ENCODE measurements at places on chromosomes 7 and 10. TPM values are rescaled to one million over a fixed set of nuclear protein-coding genes. Genes with fewer than 3 reads are reported as not detected.

DNA sequence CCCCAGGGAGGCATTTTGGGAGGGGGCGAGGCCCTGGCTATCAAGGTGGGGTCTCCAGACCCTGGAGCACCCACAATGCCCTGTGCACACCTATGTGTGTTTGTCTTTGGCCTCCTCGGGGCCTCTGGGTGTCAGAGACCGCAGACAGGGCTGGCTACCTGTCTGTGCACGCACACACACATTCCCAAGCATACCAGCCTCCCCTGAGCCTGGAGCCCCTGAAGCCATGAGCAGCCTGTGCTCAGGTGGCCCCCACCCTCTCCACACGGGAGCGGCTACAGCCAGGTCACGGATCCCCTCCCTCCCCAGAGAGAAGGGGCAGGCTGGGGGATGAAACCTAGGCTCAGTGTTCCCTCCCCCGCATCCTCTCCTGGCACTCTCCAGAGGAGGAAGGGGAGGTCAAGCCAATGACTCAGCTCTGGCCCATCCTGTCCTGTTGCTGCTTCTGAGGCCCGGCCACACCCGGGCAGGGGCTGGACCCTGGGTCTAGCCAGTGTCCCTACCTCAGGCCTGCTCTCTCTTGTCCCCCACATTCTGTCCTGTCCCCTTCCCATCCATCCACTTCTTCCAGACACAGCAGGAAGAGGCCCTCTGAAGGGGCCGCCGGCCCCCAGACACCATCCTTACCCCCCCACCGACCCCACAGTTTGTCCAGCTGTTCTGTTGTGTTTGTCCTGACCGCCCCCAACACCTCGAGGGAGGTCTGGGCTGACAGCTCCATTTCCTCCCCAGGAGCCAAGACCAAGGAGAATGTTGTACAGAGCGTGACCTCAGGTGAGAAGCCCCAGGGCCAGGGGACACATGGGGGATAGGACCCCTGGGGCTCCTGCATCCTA lies 720 bp downstream of the SNCG start:
- peak overlapping the region; percentile 79 for H3K27ac ChIP-seq
- H3K27me3 ChIP-seq = no peaks in the 10 kb centered on the region
- no peaks in the 10 kb centered on the region for H3K36me3 ChIP-seq
- DNase-seq = no peak

- no peak overlapping the region for H3K4me3 ChIP-seq
- no peaks in the 10 kb centered on the region for H3K4me1 ChIP-seq
- H3K36me3 ChIP-seq = peaks cover 64% of the 10 kb centered on the region
- no peak overlapping the region for H3K27ac ChIP-seq
These were observed 28.2 kb upstream of the TLL2 start for GRCh38 chr10:96541921-96542320.

DNA sequence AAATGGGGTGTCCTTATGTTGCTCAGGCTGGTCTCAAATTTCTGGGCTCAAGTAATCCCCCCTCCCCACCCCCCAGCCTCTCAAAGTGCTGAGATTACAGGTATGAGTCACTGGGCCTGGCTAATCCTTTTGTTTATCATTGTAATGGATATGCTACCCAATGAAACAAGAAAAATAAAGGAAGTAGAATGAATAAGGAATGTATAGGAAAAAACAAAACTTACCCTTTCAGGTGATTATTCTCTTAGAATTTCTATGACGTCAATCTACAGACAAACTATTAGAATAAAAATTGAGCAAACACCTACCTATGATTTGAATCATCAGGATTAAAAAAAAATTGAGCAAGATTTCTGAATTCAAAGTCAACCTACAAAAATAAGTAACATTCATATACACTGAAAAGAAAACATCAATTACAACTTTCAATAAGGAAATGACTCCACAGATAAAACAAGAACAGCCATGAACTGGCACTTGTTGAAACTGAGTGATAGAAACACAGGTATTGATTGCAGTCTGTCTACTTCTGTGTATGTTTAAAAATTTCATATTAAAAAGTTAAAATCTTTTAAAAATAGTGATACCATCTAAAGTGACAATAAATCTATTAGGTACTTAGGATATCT lies 12.2 kb downstream of the ADAM12 start:
- DNase-seq = no peak
- no peaks in the 10 kb centered on the region for H3K27me3 ChIP-seq
- no peaks in the 10 kb centered on the region for H3K36me3 ChIP-seq

SPAM1 gene
- not detected for total RNA-seq

GRCh38 chr7:6284055-6284400 lies 11.6 kb upstream of the CYTH3 start:
- H3K4me1 ChIP-seq = no peaks in the 10 kb centered on the region
- no peaks in the 10 kb centered on the region for H3K36me3 ChIP-seq
- H3K4me3 ChIP-seq = no peak overlapping the region
- DNase-seq = no peak

GRCh38 chr7:26250239-26250638 lies 41.4 kb upstream of the SNX10 start:
- no peaks in the 10 kb centered on the region for H3K4me1 ChIP-seq
- no peak overlapping the region for H3K27ac ChIP-seq
- DNase-seq = no peak
- H3K36me3 ChIP-seq = no peaks in the 10 kb centered on the region

ATOH7 gene
- not detected for total RNA-seq

- DNase-seq = no peak
- H3K27ac ChIP-seq = no peak overlapping the region
- no peaks in the 10 kb centered on the region for H3K36me3 ChIP-seq
- H3K27me3 ChIP-seq = peaks cover 7% of the 10 kb centered on the region
- no peak overlapping the region for H3K4me3 ChIP-seq
These were observed 177.3 kb upstream of the TMEM72 start for GRCh38 chr10:44733501-44734488.

CALML3 gene
- not detected for total RNA-seq

DNA sequence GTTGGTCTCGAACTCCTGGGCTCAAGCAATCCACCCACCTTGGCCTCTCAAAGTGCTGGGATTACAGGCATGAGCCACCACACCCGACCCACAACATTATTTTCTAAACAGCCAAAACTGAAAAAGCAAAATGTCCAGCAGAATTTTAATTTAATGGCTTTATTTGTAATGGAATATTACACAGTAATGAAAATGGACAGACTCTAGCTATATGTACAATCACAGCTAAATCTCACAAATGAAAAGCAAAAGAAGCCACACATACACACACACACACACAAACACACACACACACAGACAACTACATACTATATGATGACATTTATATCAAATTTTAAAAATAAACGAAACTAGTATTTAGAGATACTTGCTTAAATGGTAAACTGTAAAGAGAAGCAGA lies 18.7 kb downstream of the ARHGAP19 start:
- no peak overlapping the region for H3K27ac ChIP-seq
- no peak for DNase-seq
- peaks cover 11% of the 10 kb centered on the region for H3K4me1 ChIP-seq
- no peak overlapping the region for H3K4me3 ChIP-seq

SOSTDC1 gene
- 1.2 TPM for total RNA-seq

UPK3BL2 gene
- total RNA-seq = 7.1 TPM

DNA sequence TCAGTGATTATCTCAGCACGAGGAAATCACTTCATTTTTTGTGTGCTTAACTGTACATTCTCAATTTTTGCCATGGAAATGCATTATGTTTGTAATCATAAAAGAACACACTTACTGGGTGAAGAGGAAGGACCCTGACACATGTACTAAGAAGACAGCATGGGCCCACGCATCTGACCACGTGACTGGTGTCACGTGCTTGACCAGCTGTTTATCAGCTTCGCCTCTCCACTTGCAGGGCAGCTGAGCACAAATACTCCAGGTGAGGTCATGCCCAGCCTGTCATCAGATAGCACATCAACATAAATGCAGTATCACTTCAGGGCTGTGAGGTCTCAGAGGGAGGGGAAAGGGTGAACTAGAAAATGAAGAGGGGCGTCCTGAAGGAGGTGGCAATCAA lies 179.8 kb downstream of the EBF3 start:
- no peaks in the 10 kb centered on the region for H3K36me3 ChIP-seq
- no peak for DNase-seq
- no peaks in the 10 kb centered on the region for H3K4me1 ChIP-seq
- H3K4me3 ChIP-seq = no peak overlapping the region
- no peak overlapping the region for H3K27ac ChIP-seq

DNA sequence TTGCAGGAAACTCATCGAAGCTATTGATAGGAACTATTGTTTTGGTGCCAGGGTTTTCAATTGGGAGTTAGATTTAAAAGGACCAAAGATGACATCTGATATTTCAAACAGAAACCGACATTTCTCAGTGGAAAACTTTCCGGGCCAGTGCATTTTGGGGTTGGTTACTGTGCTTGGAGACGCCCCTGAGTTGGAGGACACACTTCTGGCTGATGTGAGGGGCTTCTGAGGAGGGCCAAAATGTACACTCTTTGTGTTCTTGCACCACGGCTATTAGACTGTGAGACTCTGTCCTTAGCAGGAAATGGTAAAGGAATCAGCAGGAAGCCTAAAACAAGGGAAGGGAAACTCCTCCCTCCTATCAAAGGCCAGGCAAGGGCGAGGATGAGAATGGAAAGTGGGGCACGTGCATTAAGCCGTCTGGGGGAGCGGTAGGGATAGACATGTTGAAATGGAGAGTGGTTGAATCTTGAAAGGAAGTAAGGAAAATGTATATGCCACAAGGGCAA lies 1.8 kb upstream of the SRGN start:
- peaks cover 7% of the 10 kb centered on the region for H3K4me1 ChIP-seq
- H3K27ac ChIP-seq = peak overlapping the region; percentile 79
- peak overlapping the region; percentile 4 for H3K4me3 ChIP-seq
- H3K36me3 ChIP-seq = no peaks in the 10 kb centered on the region

All from esophagus muscularis mucosa (tissue), 4 donors.